ENCODE measurements at places on chromosomes 1 and 21. TPM values are rescaled to one million over a fixed set of nuclear protein-coding genes. Genes with fewer than 3 reads are reported as not detected.

DNA sequence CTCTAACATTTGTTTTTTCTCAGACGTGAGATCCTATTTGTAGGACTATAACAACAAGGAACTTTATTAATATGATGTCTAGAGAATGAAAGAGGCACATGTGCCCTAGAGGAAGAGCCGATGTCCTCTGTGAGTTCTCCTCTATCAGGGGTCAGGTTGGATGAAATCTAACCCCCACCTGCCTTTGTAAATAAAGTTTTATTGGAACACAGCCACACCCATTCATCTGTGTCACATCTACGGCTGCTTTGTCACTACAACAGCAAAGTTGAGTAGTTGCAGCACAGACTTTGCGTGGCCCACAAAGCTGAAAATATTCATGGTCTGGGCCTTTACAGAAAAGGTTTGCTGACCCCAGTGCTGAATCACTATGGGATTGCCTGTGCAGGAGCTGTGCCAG, 571 bp upstream of the CAPN9 start:
- DNase-seq: no peak

- DNase-seq: no peak
These were observed 37.6 kb upstream of the GORAB start for GRCh38 chr1:170494369-170494768.

DNA sequence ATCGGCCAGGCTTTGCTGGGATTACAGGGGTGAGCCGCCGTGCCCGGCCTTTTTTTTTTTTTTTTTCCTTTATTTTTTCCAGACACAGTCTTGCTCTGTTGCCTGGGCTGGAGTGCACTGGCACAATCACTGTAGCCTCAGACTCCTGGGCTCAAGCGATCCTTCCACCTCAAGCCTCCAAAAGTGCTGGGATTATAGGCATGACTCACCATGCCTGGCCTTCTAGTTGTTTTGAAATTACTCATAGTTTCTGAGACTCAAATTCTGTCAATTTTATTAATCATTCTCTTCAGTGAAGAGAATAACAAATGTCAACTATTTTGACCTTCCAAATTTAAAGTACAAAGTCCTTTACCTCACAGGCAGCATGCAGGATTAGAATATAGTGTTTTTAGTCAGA, 374.5 kb downstream of the PLA2G4A start:
- DNase-seq: no peak

DNA sequence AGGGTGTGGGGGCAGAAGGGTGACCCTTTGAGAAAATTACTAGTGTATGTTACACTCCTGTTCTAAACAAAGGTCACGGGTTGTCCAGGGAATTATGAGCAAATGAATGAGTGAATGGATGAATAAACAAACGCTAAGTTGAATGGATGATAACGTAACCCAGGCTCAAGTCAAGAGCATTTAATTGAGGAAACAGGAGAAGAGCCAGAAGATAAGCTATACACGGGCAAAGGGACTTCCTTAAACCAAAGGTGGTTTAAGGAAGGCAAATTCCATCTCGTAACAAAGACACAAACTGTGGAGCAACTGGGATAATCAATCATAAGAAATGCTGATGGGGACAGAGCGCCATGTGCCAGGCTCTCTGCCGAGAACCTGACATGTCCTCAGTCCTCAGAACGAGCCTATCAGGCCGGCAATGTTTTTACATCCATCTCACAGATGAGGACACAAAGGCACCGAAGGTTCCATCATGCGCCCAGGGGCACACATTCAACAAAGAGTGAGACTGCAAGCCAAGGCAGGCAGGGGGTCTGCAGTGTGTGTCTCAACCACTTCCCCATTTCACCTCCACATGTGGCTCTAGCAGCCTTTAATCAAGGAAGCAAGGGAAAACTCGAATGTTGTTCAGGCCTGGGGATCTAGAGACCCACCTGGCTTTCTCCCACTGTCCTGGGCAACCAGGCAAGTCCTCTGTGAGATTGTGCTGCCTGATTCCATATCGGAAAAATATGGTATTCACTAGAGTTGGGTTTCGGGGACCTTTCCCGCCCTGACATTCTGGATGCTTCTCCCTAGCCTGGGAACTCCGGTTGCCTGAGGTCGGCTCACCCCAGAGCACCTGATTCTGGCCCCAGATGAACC, 126.8 kb upstream of the EDN2 start:
- DNase-seq: no peak

- DNase-seq: no peak
These were observed 8.5 kb downstream of the MEX3A start for GRCh38 chr1:156073740-156074139.

DNA sequence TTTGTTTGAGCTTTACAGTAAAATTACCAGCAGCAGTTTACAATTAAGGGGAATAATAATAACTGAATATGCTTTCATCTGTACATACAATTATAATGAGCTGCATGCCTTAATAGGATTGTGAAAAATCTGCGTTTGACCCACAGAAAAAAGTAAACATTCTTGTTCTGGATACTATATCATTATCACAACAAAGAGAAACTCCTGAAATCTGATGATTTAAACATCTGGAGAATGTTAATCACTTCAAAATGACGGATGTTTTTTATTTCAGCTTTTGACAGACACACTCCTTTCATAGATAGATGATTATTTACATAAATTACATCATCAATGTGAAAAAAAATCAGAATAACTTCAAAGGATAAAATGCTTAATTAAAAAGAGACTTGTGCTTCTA, 58.5 kb downstream of the TYW3 start:
- no peak for DNase-seq

DNA sequence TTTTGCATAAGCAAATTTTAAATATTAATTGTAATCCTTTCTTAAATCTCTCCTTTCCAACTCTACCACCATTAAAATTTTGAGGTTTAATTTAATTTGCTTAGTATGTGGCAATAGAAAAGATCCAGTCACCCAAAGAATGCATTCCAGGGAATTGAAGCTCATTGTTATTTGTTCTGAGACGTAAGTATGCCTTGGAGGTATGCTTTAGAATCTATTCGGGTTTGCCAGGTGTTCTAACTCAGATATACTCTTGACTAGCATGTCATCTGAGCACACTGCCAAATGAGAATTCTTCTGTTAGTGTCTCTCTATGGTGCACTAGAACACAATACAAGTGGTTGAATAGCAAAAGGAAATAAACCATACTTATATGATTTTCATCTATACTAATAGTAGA, 813.6 kb upstream of the ADGRL2 start:
- no peak for DNase-seq

GRCh38 chr1:46113948-46114347, 18.5 kb downstream of the PIK3R3 start:
- no peak for DNase-seq

DNA sequence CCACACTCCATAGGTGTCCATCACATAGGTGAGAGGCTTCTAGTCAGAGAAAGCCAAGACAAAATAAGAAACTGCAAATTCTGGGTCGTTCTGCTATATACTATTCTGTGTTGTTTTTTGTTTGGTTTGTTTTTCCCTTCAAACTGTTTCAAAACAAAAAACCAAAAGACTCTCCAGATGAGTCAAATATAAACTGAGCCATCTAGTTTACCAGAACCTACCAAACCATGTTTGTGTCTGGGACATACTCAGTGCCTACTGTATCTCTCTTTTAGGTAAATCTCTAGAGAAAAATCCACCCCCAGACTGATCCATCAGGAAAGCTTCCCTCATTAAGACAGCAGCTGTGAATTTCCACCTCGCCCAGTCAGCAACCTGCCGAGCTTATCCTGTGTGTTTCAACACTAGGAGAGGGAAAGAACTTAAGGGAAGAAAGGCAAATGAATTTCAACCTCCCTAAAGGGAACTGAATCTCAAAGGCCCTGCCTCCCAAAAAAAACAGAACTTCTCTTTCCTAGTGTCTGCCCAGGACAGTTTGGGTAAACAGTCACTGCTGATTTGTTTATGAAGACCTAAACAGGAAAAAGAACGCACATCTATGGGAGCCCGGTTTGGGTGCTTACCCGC, 17.2 kb downstream of the PPT1 start:
- no peak for DNase-seq

- DNase-seq: no peak
These were observed 159.8 kb upstream of the ZRANB2 start for GRCh38 chr1:71240656-71241055.

- no peak for DNase-seq
These were observed 3.8 kb downstream of the PTAFR start for GRCh38 chr1:28172713-28173150.

GRCh38 chr1:215269955-215270354, 187.4 kb downstream of the KCNK2 start:
- DNase-seq: no peak

GRCh38 chr21:27649762-27650161, 682.9 kb upstream of the ADAMTS5 start:
- no peak for DNase-seq

DNA sequence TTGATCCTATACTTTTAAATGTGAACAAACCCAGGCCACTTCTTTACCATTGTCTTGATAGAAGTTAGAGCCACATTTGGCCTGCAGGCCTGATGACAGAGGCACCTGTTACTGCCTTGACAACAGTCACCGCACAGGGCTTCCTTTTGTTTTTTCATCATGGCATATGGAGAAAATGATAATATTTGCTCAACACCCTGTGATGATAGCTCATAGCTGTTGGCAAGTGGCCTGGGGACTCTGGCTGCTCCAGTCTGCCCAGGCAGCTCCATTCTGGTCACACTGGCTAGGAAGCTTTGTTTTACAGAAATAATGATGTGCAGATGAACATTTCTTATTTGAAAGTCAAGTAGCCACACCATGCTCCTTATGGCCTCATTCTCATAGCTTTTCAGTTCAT, 89.6 kb upstream of the GPR88 start:
- no peak for DNase-seq

DNA sequence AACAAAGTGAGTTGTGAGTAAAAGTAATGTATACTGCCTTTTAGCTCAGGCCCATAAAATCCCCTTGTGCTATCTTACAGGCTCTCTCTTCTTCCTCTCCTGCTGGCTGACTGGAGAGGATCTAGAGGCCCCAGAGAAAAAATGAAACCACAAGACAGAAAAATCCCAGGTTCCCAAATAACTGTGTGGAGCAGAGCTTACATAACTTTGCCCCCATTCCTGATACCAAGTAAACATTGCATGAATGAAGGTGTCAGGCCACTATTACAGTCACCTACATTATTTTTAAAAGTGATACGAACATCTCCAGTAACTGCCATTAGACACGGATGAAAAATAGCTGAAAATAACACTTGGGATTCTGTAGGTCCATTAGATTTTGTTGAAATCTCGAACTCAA, 386.0 kb upstream of the NR5A2 start:
- DNase-seq: no peak

- DNase-seq: no peak
These were observed 4.2 kb upstream of the SELP start for GRCh38 chr1:169634145-169634544.

DNA sequence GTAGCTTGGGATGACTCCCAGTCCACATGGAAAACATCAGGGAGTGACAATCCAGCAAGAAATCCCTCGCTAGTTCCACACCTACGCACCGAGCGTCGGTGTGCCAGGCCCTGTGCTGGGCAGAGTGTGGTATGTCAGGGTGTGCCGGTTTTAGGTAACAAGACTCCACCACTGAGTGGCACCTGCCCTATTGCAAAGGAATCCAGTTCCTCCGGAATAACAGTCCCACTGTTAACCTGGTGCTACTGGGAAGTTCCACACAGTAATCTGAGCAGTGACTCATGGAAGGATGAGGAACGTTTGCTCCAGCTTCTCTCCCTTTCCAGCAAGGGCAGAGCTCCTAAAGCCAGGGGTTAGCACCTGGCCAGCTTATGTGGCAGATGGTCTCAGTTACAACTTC, 14.3 kb downstream of the RNF207 start:
- DNase-seq: no peak

DNA sequence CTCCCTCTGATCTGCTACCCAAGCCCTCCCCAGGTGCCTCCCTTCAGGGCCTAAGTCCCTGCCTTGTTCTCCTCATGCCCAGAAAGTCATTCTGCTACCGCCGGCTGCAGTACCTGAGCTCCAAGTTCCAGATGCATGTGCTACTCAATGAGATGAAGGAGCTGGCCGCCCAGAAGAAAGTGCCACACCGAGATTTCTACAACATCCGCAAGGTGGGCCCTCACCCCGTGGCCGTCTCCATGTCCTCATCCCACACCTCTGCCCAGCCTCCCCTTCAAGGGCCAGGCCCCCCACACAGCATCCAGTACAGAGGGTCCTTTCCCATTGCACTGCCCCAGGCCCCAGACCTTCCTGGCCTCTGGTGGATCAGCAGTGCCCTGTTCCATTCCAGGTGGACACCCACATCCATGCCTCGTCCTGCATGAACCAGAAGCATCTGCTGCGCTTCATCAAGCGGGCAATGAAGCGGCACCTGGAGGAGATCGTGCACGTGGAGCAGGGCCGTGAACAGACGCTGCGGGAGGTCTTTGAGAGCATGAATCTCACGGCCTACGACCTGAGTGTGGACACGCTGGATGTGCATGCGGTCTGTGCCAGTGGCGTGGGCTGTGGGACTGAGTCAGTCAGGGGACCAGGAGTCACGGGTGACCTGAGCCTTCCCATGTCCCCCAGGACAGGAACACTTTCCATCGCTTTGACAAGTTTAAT, 8.2 kb downstream of the AMPD2 start:
- no peak for DNase-seq

Gene CSF1
- total RNA-seq: 61.2 TPM

Gene FYB2
- total RNA-seq: not detected

Gene CD101
- total RNA-seq: 1.0 TPM

Gene IGSF9
- 0.18 TPM for total RNA-seq

Gene RNF186
- total RNA-seq: not detected

Gene SYNJ1
- 25.2 TPM for total RNA-seq

Measured in sciatic nerve (tissue), 2 donors.